ENCODE measurements at places on chromosomes 6 and 20.

DNA sequence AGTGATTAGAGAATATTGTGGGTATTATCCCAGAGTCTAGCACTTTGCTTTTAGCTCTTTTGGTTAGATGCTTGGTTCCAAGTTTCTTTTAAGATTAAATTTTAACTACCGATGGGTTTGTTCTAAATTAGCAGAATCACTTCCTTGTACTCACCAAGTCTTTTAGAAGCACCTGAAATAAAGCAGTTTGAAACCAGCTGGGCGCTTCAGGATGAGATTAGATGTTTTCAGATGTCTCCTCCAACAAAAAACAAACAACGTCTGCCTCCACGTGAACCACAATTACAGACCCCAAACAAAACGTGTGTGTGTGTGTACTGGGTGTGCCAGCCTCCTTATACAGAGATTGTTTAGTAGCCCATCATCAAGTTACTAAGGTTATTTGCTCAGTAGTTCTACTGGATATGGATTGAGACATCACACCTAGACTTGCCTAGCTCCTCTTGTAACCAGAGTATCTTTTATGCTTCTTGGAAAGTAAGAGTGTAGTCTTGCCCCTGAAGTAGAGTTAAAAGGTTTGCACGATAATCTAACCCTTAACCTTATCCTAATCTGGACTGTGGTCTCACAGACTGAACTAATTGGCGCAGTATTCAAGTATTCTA, 2.3 kb downstream of the DSTN start:
- DNase-seq, result no peak

DNA sequence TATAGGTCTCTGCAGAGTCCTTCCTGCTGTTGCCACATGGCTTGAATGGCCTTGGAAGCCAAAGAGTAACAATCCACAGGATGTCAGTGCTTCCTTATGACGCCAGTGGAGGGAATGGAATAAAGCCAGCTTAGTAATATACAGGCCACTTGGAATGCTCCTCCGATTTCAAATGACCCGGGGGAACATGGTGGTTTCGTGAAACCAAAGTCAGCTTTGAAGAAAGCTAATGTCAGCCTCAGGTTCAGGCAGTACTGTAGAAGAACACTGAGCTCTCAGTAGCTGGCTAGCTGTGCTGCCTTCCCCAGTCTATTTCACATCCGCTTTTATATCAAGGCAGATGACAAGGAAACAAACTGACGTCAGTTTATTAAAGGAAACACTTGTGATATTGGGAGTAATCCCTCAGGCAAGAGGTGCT, 189.1 kb downstream of the DTNBP1 start:
- DNase-seq, result no peak

- no peak for DNase-seq
Measured at GRCh38 chr20:8399947-8400346, 267.9 kb downstream of the PLCB1 start.

DNA sequence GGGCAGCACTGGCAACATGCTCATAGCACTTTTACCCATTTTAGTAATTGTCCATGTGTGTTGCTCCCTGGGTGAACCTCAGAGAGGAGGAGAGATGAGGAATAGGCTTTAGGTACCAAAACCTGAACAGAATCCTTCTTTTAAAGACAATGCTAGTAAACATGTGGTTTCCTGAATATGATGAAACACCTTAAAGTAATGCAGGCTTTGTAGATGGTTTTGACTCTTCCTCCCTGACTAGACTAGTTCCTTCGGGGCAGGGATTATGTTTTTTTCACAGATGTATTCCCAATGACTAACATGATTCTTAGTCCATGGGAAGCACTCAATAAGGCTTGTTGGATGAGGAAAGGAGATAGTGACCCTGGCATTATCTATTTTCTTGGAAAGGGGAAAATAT, 367.6 kb upstream of the JAG1 start:
- no peak for DNase-seq

GRCh38 chr6:149114167-149114566, 203.3 kb upstream of the TAB2 start:
- peak; percentile 54 for DNase-seq

DNA sequence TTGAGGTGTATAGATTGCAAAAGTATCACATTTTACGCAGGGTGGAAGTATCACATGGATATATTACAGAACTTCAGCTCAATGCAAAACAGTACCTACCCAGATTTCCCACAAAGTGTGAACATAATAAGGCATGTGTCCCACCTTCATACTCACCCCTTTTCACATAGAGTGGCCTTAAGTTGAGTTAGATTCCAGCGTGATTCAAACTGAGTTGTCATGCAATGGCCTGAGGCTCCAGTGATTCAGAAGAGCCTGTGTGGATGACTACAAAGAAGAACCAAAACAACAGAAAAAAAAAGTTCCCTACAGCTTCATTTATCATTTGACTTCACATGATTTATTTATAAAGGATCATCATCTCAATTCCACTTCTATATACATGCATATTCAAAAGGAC, 309.7 kb downstream of the SLC35F1 start:
- DNase-seq, result no peak

Measured in breast epithelium (tissue), 4 donors.